ENCODE measurements at places on chromosomes 7 and 10.

DNA sequence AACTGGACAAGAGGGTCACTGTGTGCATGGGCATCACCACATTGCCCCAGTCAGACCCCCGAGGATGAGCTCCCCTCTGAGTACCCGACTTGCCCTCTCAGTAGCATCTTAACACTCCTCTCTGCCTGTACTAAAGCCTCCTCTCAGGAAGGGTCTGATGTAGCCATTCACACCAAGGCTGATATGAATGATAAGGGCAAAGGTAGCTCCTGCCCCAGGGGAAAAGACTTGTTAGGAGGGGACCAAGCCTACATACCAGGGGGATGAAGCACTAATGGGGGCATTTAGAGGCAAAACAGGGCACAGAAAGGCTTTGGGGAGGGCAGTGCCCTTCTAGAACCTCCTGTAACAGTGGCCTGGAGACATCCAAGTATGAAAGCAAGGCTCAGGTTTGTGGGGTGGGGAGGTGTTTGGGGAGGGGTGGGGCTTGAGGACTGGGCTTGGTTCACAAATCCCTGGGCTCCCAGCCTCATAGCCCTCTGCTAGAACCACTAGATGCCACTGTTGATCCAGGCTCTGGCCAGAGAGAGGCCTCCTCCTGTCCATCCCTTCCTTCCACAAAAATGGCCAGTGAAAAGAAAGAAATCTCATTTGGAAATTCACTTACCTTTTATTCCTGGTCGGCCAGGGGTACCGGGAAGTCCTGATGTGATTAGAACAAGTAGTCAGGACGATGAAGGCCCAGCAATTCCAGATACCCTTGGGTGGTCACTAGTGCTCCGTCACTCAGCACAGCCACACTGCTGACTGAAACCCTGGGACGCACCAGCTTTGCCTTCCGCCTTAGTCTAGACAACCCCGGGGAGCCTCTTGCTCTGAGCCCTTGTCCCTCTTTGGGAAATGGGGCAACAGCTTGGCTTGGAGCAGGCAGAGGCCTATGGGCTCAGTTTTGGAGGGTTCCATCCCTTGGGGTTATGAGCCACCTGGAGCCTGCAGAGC, 40.3 kb downstream of the COL17A1 start:
- DNase-seq: no peak

DNA sequence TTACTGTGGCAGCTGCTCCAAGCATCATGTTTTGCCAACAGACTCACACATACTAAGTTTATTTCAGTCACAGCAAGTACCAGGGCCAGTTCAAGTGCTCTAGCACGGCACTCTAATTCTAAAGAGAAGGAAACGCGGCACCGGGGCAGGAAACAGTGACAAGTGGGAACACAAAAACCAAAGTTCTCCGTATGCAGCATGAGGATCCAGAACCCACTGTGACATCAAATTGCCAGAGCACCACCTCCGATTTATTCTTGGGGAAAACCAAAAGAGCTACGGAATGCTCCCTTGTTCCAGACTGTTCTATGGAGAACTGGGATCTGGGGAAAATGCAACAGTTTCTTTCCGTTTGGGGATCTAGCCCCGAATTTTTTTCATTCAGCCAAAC, 448 bp upstream of the PTER start:
- no peak for DNase-seq

DNA sequence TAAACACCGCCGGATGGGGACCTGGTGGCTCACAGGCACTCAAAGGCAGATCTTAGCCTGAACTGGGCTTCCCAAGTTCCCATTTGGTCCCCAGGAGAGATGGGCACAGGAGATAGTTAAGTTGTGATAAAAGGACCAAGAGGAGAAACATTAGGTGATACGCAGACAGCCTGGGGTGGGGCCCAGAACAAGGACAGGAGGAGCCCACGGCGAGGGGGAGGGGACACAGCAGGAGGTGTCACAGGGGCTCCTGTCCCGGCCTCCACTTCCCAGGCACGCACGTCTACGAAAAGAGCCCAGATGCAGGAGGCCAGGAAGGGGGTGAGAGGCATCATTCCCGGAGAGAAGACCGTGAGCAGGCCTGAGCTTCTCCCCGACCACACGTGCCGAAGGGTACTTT, 16.3 kb upstream of the DNAAF5 start:
- no peak for DNase-seq

DNA sequence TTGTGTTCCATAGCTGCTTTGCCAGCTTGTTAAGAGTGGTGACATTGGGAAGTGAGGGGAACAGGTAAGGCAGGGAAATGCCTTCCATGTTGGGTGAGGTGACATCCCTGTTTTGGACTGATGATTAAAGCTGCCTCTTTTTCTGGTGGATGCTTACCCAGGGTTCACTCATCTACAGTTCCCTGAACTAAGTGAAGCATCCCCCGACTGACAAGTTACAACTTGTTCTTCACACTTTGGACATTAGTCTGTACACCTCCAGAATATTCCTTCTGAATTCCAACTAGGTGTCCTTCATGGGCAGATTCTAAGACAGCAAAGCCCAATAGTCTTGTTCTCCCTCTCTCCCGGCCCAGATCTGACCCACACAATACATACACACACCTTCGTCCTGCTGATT, 63.4 kb downstream of the HDAC9 start:
- no peak for DNase-seq

GRCh38 chr7:79636849-79637248, 183.4 kb upstream of the MAGI2 start:
- DNase-seq: no peak

DNA sequence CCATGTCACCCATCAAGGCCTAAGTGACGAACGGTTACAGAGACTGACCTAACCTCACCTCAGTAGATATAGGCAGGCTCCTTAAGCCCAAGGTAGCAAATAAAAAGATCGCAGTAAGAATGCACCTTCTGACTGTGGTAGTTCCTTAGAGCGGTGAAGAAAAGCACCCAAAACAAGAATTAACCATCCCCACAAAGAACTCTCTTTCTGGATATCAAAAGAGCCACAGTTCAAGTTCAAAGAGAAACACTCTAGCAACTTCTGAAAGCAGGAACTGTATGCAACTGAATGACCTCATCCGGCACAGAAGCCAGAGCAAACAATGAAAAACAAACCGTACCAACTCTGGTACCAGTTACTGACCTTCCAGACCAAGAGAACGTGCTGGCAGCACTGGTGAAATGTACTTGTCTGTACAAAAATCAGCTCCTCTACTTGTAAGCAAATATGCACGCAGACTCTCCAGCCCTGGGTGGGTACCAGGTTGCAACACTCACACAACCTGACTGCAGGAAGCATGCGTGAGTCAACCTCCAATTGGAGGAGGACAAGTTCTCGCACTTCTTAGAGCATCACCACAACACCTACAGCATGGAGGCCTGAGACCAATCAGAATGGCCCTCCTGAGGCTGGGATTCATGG, 202.7 kb downstream of the FAM107B start:
- DNase-seq: no peak

DNA sequence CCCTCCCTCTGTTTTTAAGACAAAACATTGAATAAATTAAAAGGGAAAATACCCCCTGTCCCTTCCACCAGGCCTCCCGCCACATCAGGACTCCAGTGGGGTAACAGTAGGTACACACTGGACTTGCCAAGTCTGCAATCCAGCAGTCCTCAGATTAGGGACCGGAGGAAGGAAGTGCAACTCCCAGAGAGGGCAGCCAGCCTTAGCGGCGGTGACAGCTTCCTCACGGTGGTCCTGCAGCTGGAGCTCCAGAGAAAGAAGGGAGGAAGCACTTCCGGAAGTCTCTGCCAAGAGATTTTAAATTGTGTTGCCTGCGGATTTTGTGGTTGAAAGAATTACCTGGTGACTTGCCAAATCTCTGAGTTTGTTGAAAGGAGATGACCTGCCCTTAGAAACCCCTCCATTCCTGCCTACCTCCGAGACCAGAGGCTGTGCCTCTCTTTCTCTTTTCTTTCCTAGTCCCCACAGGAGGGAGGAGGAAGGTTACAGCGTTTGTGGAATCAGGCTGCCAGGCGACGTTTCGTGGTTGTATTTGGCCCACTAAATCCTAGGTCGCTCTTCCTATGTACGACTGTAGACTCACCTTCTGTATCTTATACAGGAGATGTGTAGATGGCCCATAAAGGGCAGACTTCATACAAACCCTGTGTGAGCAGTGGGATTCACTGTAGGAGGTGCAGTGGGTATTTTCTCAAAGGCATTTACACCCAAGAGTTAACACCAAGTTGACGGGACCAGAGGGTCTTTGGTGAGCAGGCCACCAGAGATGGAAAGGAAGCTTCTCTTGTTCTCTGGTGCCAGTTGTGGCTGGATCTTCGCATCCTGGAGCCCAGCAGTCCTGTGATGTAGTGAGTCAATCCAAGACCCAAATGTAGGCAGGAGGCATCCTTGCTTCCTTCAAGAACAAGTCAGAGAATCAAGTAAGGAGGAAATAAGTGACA, 77.9 kb downstream of the INSIG1 start:
- DNase-seq: no peak

GRCh38 chr10:75450644-75451640, 19.5 kb downstream of the LRMDA start:
- no peak for DNase-seq

DNA sequence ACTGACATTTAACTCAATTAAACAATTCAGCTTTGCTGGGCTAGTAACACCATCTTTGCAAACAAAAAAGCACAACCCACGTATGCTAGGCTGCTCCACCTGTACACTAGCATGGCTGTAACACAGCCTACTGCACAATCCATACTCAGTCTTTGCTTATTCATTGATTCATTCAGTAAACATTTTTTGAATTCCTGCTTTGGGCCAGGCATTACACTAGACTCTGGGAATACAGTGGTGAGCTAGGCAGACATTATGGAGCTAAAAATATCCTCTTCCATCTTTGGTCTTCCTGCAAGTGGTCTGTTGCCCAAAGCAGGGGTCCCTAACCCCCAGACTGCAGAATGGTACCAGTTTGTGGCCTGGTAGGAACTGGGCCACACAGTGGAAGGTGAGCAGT, 9.9 kb downstream of the CNNM1 start:
- no peak for DNase-seq

GRCh38 chr7:87027900-87028299, 31.6 kb downstream of the ELAPOR2 start:
- no peak for DNase-seq

DNA sequence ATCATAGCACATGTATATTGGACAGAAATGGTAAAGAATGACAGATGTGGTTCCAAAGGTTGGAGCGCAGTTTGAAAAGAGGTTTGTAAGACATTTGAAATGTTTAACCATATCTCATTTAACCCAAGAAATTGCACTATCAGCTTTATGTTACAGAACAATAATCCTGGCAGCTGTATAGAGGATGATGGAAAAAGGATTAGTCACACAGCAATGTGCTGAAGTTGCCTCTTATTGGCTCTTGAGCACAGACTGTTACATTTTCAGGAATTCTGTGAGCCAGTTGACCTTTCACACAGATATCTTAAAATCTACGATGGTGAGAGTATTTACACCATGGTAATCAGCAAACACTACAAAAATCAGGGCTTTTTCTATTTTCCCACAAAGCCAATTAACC, 3.9 kb downstream of the COG5 start:
- no peak for DNase-seq

DNA sequence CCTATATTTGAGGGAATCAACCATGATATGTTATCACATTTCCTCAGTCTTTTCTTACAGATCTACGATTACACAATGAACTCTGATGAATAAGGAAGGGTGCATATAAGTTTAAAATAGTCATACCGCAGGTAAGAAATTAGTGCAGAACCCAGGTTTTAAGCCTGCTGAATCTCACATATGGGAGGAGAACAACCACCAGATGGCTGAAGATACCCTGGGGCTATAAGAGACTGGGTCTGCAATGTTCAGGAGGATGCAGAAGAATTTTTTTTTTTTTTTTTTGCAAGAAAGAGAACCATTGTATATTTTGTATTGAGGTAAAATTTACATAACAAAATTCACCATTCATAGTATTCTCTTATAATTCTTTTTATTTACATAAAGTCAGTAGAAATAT, 372.3 kb upstream of the MYO3A start:
- DNase-seq: no peak

DNA sequence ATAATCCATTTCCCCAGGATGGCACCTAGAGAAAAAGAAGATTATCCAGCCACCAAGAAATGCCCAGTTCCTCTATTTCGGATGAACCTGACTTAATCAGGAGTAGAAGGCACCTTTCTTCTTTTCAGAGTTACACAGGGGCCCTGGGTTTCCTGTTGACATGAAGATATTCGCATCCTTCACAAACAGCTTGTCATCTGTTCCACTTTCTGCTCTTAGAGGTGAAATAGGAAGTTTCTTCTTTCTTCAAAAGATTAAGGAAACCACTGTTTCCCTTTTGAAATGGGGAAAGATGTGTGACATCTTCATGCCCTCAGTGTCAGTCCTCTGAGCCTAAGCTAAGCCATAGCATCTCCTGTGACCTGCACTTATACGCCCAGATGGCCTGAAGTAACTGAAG, 39.1 kb upstream of the RAB18 start:
- no peak for DNase-seq

DNA sequence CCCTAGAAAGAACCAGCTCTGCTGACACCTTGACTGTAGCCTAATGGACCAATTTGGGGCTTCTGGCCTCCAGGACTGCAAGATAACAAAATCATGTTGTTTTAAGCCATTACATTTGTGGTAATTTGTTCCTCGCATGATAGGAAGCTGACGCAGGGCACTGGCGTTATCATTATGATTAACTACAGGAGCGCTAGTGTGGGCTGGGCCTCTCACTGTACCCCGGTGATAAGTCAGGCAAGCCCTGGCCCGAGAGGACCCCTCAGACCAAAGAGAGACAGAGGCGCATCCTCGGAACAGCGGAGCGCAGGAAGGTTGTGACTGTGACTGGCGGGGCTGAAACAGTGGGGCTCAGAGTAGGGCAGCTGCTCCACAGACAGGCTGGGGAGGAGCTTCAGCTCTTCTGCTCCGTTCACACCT, 150.3 kb upstream of the CHST15 start:
- DNase-seq: no peak

DNA sequence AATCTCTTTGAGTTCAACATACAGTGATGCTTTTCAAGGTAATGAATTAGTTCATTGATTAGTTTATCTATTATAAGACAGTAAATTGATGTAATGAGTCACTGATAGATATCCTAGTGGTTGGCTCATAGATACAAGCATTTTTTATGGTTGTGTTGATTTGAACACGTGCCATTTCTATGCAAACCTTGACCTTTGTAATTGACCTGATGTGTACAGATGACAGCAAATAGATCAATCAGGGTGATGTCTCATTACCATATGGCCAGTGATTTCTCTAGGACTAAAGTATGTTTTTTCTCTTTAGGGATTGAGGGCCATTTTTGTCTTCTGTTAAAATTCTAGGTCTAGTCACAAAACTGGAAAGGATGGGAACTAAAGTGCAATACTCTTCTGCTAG, 760.3 kb upstream of the GALNT17 start:
- no peak for DNase-seq

DNA sequence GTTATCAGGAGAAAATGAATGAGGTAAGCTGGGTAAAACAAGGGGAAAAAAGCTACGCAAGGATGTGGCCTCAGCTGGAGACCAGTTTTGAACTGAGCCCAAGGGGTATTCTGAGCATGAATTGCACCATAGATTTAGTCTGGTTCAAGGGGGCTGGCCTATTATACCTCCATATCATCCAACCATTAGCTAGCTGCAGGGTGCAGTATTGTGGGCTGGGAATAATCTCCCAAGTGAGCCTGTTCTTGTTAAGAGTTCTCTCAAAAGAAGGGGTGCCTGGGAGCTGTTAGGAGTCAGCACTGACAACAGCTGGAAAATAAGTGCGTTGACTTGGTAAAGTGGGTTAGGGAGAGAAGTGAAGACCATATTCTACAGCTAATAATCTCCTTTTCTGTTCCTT, 8.0 kb downstream of the TAS2R16 start:
- DNase-seq: no peak
